ENCODE measurements at places on chromosomes 2 and 18.
A peak's percentile ranks its signal among the peaks of the same experiment; 100 is the strongest.

DNA sequence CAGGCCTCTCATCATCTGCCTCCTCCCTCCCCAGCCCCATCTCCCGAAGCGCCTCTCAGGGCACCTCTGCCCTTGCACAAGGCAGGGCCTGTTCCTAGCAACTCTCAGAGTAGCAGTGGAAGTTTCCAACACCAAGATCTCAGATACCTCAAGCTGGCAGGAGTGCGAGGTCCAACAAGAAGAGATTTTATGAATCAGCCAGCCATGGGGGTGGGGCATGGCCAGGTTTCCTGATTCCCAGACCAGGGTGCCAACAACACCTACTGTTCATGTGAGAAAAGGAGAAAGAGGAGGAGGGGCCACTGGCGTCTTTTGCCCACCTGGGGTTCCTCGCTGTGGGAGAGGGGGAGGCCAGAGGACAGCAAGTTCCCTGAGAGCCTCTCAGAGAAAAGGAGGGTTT, 6.6 kb upstream of the STEAP3 start:
- DNase-seq, result no peak

GRCh38 chr2:60106836-60107529, 446.5 kb downstream of the BCL11A start:
- no peak for DNase-seq

DNA sequence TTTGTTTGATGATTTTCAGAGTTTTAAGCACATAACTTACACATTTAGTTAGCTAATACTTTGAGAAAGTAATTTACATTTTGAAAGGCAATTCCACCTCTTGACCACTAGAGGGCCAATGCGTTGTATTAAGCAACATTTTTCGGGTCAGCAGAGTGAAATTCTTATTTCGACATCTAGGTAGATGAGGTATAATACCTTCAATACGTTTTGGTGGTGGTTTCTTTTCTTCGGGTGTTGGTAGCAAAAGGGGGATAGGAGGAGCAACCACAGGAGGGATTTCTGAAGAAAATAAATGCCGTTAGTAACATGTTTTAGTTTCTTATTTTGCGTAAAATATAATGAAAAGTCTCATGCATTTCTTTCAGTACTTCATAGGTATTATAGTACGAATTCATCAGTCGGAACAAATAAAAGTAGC, 106.3 kb downstream of the TTN start:
- DNase-seq, result peak; percentile 48

DNA sequence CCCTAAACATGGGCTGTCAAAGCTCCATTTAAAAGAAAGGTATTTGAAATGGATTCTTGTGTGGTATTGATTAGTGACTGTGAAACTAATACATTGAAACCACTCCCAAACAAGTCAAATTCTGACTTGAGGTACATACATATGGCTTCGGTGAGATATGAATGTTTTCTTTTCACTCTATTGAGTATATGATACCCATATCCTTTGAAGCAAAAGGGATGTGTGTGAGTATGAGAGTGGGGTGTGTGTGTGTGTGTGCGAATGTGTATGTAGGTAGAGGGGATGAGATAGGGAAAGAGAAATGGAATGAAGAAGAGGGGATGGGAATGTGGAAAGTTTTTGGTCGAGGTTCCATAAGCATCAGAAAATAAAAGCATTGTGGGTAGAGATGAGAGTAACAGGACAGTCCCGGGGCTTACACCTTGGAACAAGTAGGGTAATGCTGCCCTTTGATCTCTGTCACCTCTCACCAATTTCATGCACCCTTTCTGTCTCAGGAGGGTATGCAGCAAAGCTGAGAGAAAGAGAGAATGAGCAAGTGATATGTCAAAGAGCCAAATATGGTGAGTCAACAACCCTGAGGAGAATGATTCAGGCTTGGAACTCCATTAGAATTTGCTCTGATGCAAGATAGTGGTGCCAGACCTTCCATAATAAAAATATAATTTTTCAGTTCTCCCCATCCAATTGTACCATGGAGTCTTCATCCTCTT, 64.0 kb upstream of the ZEB2 start:
- no peak for DNase-seq

DNA sequence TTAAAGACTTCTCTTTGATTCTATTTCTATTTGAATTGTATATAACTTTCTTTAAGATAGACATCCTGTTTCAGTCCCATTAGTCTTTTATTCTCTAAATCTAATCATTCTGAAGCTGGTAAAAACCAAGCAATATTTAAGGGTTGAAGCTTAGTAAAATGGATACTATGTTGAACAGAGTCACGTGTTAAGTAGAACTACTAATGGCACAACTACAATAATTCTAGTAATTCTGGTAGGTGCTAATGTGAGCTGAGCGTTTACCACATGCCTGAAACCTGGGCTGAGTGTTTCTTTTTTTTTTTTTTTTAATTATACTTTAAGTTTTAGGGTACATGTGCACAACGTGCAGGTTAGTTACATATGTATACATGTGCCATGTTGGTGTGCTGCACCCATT, 8.9 kb upstream of the AFF3 start:
- no peak for DNase-seq

GRCh38 chr2:175445281-175445680, 263.8 kb upstream of the ATP5MC3 start:
- no peak for DNase-seq

GRCh38 chr2:239940861-239941570, 84.1 kb downstream of the NDUFA10 start:
- DNase-seq, result no peak

DNA sequence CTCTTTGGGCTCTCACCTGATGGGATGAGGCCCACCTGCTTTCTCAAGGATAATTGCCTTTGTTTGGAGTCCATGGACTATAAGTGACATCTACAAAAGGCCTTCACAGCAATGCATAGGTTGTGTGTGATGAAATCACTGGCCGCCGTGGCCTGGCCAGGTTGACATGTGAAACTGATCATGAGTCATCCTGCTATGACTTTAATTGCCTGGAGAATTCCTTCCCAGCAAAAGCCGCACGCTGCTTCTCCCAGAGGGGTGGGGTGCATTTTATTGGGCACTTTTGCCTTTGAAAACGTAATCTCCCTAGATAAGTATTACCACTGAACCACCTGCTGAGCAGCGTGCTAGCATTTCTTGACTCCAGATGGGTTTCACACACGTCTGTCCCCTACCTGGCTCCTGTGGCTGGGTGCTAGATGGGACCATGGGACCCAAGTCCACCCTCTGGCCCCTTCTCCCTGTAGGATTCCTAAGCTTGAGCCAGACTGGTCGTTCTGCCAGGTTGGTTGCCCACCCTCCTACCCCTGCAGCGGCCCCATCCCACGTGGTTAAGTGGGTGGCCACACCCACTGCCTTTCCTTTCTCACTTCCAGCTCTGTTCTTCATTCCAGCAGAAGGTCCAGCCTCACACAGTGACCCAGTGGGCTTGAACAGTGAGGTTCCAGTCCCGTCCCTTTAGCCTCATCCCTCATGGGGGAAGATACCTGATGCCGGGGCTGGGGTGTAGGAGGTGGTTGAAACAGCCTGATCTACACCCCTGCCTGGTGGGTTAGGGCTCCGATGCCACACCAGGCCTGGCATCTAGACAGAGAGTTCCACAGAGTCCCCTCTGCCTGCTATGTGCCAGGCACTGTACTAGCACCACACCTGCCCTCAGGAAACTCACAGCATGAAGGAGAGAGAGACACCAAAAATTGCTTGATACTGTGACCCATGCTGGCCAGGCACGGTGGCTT, 89.6 kb downstream of the GBX2 start:
- peak; percentile 19 for DNase-seq

DNA sequence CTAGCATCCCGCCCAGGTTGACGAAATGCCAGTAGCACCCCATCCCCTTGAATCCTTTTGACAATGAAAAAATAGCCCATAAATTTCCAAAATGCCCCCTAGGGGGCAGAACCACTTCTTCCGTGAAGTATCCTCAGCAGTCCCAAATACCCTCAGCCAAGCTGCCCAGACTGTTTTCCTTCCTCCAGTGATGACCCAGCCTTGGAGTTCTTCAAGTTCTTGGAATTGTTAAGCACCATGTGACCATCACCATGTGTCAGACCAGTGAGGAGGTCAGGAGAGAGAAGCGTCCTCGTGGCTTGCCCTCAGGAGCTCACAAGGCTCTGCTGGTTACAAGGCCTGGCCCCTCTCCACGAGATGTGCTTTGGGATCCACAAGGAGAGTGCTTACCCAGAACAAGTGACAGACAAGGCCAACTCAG, 1.4 kb upstream of the SLC23A3 start:
- DNase-seq, result peak; percentile 86

DNA sequence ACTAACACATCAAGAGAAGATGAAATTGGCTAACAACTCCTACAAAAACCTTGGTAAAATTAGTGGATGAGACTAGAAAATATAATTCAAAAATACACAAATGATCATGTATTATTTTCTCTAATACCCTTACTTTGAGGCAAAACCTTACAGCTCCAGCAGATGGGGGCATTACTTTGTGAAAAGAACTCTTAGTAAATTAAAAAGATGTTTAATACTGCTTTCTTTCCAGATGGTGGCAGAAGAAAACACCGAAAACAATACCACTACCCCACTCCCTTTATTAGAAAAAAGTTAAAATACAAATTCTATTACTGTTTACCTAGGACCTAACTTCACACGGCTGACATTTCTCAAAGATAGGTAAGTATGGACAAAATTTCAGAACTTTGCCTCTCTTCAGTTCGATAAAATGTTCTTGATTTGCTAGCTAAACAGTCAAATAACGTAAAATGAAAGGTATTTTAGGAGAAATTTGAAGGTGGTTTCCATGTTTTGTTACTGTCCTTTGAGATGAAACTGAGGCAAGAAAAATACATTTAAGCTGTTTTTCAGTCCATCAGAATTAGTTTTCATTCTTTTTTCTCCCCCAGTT, 30.6 kb downstream of the ORC4 start:
- peak; percentile 73 for DNase-seq

GRCh38 chr2:130828461-130828860, 8.3 kb upstream of the ARHGEF4 start:
- no peak for DNase-seq

DNA sequence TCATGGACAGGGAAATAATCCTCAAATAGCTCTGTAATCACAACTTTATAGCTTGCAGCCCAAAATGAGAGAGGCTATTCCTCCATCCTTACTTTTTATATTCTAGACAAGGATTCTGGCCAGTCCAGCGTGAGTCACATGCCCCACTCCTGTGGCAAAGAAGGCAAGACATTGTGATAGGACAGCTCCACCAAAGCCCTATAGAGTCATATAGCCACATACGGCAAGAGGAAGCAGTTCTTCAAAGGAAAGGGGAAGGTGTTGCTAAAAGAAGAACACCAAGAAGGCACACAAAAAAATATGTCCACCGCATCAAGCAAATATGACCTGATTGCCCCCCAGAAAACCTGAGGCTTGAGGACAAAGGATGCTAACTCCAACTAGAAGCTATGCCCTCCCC, 3.4 kb upstream of the GFPT1 start:
- no peak for DNase-seq

DNA sequence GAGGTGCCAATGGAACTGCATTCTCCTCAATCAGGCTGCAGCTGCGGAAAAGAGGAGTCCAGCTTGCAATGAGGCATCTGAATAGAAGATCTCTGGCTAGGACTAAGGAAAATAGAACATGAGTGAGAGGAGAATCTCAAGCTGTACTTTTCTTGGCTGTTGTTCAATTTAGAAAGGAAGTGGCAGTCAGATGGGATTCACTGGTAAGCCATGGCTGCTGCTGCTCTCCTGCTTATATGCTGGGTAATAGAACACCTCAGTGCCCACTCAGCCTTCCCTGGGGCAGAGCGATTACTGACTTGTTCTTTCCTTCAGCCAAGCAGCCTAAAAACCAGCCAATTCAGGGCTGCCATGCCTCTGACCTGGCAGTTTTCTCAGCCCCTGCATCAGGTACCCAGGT, 17.6 kb upstream of the CHST9 start:
- no peak for DNase-seq

DNA sequence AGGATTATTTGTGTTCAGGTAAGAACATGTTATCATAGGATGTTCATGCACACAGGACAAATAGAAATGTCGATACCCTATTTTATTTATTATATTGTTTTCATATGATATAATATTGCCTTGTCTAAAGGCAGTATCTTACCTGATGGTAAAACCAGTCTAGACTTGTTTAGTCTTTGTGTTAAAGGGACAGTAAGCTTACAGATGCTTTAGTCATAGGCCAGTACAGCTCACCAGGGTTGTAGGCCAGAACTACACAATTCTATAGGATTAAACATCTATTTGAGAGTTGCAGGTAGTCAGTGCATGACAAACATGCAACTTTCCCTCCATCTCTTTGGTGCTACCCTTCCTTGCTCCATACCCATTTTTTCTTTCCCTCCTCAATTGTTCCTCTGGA, 158.5 kb downstream of the GALNT3 start:
- no peak for DNase-seq
